ENCODE measurements at places on chromosomes 11 and 22. TPM values are rescaled to one million over a fixed set of nuclear protein-coding genes. Genes with fewer than 3 reads are reported as not detected.

Gene RIMBP3C
- 0.23 TPM for total RNA-seq

Gene H19
- 8.8 TPM for total RNA-seq

Gene FTH1
- 16,132 TPM for total RNA-seq

Gene SMC1B
- not detected for total RNA-seq

Gene PLA2G3
- not detected for total RNA-seq

Gene FZD4
- 1.4 TPM for total RNA-seq

Gene SCGB1A1
- not detected for total RNA-seq

Gene AIFM3
- 3.4 TPM for total RNA-seq

Gene IGSF9B
- total RNA-seq: 1.3 TPM

Gene NCF4
- total RNA-seq: not detected

Gene ANO1
- total RNA-seq: 1.1 TPM

Gene TCN2
- total RNA-seq: 5.2 TPM

Gene HORMAD2
- total RNA-seq: not detected

Gene SCGB2A2
- total RNA-seq: not detected

Gene DDX25
- 0.04 TPM for total RNA-seq

Gene OR2AT4
- 0.01 TPM for total RNA-seq

Gene SH3BP1
- total RNA-seq: 2.7 TPM

Gene JAML
- not detected for total RNA-seq

Gene MYOD1
- total RNA-seq: not detected

Measured in A549 treated with DMSO at 1 μM for 4 hours (cell line).